Left cardiac atrium (tissue), 4 donors: ENCODE measurements at places on chromosomes 7 and 10. TPM values are rescaled to one million over a fixed set of nuclear protein-coding genes. Genes with fewer than 3 reads are reported as not detected.

The CPXM2 gene
- total RNA-seq, result 17.0 TPM

The CYP2E1 gene
- total RNA-seq, result 1.3 TPM

The TMEM213 gene
- total RNA-seq, result not detected

The FGF8 gene
- not detected for total RNA-seq

The MAGI2 gene
- total RNA-seq, result 8.7 TPM

The SPAM1 gene
- not detected for total RNA-seq

The MMRN2 gene
- total RNA-seq, result 38.6 TPM

The MLXIPL gene
- 14.0 TPM for total RNA-seq

The RAMP3 gene
- total RNA-seq, result 40.8 TPM

- DNase-seq, result no peak
Observed at GRCh38 chr7:132417103-132417906, 159.0 kb downstream of the PLXNA4 start.

DNA sequence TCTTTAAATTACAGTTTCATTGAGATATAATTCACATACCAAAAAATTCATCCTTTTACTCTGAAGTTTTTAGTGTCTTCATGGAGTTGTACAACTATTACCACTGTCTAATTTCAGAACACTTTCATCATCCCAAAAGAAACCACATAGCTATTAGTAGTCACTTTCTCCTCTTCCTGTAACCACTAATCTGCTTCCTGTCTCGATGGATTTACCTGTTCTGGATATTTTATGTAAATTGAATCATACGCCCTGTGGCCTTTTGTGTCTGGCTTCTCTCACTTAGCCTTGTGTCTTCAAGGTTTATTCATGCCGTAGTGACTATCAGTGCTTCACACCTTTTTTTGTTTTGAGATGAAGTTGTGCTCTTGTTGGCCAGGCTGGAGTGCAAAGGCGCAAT lies 135.5 kb downstream of the DOCK1 start:
- no peak for DNase-seq

DNA sequence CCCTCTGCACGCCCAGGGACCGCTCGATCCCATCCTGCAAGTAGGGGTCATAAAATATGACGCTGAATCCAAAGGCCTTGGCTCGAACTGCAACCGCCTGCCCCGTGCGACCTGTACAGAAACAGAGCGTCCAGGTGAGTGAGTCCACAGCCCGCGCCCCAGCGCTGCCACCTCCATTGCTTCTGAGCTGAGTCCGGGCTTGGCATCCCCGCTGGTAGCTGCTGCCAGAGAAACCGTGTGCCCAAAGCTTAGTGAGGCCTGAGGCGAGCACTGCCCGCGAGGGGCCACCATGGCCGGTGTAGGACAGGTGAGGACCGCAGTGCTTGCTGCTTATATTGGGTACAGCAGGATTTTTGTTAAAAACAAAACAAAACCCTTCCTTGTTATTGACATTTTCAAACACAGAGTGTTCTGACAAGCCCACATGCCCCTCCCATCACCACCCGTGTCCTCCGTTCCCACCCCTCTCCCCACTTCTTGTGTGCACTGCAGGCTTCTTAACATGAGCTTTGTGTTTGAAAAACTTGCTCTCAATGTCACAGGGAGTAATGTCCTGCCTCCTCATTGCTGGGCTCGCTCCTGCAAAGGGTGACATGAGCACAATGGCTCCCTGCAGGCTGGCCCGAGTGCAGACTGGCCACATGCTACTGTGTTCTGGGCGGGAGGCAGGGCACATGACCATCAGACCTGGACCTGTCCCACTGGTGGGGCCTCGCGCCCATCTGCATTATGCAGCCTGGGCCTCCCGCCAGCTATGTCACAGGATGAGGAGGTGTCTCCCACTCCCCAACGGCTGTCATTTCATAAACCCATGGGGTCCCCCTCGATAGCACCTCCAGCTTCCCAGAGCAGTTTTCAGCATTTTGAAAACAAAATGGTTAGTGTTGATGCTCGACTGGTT lies 52.9 kb downstream of the ZRANB1 start:
- DNase-seq, result peak; percentile 27

GRCh38 chr7:4085937-4086691 lies 596.0 kb upstream of the FOXK1 start:
- DNase-seq, result no peak

DNA sequence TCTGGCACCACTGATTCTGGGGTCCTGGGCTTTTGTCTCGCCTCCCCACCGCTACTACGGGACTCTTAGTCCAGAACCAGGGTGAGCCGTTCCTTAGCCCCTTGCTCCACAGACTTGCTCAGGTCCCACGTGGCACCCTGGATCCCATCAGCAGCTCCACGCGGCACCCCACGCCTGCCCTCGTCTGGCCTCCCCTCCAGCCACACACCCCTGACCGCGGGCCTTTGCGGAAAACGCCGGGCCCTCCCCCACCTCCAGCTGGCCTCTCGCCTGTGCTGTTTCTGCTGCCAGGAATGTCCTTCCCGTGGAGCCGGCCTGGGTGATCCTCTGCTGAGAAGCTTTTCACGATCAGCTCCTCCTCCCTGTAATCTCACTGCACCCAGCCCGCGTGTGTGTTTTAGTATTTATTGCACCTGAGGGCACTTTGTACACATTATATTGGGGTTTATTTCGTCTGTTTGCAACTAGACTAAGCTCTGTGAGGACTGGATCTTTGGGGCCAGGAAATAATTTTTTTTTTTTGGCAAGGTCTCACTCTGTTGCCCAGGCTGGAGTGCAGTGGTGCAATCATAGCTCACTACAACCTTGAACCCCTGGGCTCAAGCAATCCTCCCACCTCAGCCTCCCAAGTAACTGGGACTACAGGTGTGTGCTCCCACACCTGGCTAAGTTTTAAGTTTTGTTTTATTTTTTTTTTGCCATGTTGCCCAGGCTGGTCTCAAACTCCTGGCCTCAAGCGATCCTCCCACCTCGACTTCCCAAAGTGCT lies 10.5 kb upstream of the TTYH3 start:
- DNase-seq, result peak; percentile 74

GRCh38 chr10:64175271-64175962 lies 654.2 kb downstream of the REEP3 start:
- no peak for DNase-seq

GRCh38 chr7:130486114-130486953 lies 5.6 kb upstream of the MEST start:
- DNase-seq, result peak; percentile 66

- DNase-seq, result no peak
Observed at GRCh38 chr7:91019686-91020385, 244.4 kb upstream of the FZD1 start.

DNA sequence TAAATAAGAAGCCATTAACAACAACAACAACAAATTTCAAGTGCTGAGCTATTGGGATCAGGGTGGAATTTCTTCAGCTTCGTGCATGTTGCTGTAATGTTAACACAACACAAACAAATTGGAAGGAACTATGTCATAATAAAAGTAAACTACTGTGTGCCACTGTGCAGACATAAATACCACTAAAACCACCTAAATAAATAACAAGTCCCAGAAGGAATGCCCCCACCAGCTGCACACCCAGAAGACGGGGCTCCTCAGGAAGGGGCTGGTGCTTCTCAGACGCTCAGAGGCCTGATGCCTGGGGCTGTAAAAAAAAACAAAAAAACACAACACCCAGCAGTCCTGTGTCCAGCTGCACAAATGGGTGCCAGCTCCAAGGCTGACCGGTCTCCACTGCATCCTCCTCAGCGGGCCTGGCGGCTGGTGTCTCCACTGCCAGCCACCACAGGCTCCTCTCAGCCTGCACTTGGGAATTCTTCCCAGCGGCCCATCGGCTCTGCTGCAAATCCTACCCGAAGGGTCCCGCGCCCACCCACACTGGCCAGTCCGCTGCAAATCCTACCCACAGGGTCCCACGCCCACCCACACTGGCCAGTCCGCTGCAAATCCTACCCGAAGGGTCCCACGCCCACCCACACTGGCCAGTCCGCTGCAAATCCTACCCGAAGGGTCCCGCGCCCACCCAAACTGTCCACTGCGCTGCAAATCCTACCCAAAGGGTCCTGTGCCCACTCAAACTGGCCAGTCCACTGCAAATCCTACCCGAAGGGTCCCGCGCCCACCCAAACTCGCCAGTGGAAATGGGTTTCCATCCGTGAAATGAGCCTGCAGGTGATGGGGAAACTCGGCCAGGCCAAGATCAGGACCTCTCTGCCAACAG lies 35.8 kb upstream of the DNAAF5 start:
- DNase-seq, result no peak

GRCh38 chr7:150806863-150807262 lies 6.3 kb downstream of the TMEM176A start:
- no peak for DNase-seq

- DNase-seq, result no peak
Observed at GRCh38 chr7:29809533-29810155, 3.3 kb downstream of the WIPF3 start.

DNA sequence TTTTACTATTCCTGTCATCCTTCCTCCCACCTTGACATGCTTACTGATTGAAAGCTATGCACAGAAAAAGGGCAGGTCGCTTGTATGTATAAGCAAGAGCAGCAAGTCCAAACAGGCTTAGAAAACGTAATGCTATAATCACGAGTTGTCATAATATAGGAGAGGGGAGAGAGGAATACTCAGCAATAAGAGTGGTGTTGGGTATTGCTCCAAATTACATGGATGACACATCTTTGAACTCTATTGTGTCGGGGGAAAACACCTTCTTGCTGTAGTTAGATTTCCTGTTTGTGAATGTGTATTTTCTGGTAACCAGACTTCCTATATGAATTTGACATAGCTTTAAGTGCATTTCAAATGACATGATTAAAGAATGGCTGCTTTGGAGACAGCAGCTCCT lies 7.5 kb downstream of the MET start:
- no peak for DNase-seq

- no peak for DNase-seq
Observed at GRCh38 chr7:29100924-29101323, 45.4 kb downstream of the CPVL start.

DNA sequence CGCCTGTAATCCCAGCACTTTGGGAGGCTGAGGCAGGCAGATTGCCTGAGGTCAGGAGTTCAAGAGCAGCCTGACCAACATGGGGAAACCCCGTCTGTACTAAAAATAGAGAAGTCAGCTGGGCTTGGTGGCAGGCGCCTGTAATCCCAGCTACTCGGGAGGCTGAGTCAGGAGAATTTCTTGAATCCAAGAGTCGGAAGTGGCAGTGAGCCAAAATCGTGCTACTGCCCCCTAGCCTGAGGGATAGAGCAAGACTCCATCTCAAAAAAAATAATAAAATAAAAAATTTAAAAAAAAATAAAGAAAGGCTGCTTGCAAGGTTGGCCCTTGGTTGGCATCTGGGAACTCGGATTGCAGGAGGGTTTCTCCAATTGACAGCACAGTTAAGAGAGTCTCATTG lies 221.6 kb downstream of the DGKI start:
- DNase-seq, result no peak

DNA sequence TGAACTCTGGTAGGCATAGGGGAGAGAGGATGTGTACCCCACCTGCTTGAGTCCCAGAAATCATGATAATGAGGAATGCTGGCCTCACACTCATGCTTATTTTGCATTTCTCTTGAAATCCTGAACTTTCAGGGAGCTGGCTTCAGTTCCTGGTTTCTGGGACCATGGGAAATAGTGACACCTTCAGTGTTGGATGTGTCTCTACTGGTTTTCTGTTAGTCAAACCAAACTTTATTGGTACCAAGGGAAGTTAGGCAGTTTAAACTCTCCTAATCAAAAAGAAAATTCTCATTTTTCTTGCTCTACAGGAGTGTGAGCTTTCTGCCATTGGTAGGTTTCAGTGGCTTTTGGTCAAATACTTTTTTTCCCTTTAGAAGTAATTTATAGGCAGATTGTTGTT lies 11.8 kb upstream of the PCGF5 start:
- no peak for DNase-seq

GRCh38 chr7:39386718-39387117 lies 179.5 kb upstream of the YAE1 start:
- DNase-seq, result no peak

GRCh38 chr7:17600340-17600752 lies 301.9 kb downstream of the AHR start:
- no peak for DNase-seq

DNA sequence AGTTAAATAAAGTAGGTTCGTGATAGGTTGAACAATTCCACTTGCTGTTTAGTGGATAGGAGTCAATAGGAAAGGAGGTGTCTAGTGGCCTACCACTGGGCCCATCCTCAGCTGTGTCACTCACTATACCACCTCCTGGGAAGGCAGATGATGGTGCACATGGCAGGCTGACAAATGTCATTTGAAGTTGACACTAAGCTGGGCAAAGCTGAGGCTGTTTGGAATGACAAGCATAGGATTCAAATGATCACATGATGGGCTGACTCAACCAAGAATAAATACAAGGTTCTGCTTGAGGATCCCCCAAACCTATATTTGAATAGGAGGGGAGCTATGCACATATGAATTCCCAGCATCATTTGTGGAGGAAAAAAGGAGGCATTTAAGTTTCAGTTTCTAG lies 489.8 kb downstream of the RPS24 start:
- DNase-seq, result no peak

DNA sequence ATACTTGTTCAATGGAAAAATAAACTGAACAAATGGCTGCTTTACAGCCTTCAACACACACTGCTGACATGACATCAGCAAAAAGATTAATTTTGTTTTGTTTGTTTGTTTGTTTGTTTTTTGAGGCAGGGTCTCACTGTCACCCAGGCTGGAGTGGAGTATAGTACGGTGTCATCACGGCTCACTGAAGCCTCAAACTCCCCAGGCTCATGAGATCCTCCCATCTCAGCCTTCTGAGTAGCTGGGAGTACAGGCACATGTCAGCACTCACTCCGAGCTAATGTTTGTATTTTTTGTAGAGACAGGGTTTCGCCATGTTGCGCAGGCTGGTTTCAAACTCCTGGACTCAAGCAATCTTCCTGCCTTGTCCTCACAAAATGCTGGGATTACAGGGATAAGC lies 10.9 kb downstream of the TARP start:
- no peak for DNase-seq
